Hair follicular keratinocyte (primary cell): ENCODE measurements at places on chromosomes 12 and 14. TPM values are rescaled to one million over a fixed set of nuclear protein-coding genes. Genes with fewer than 3 reads are reported as not detected.

RPL10L gene
- total RNA-seq, result not detected in 2 replicates

TMEM233 gene
- under 0.01 TPM in 1 of 2 replicates, not detected in the other for total RNA-seq

SERPINA9 gene
- total RNA-seq, result not detected in 2 replicates

OTUB2 gene
- 2.4 and 3.5 TPM in 2 replicates for total RNA-seq

OR2AP1 gene
- total RNA-seq, result not detected in 2 replicates

FGF6 gene
- total RNA-seq, result not detected in 2 replicates

NYNRIN gene
- 2.7 and 3.8 TPM in 2 replicates for total RNA-seq

CCDC38 gene
- total RNA-seq, result not detected in 2 replicates

PTPRO gene
- 0.08 and 0.30 TPM in 2 replicates for total RNA-seq

SOX5 gene
- not detected in 2 replicates for total RNA-seq

RESF1 gene
- 11.2 and 22.0 TPM in 2 replicates for total RNA-seq

FAR2 gene
- total RNA-seq, result 4.5 and 7.8 TPM in 2 replicates

KITLG gene
- 11.6 and 15.7 TPM in 2 replicates for total RNA-seq

OR10G2 gene
- total RNA-seq, result not detected in 2 replicates
